ENCODE measurements at places on chromosomes 7 and 10.

GRCh38 chr7:29480934-29481651, 82.5 kb upstream of the PRR15 start:
- DNase-seq = no peak

DNA sequence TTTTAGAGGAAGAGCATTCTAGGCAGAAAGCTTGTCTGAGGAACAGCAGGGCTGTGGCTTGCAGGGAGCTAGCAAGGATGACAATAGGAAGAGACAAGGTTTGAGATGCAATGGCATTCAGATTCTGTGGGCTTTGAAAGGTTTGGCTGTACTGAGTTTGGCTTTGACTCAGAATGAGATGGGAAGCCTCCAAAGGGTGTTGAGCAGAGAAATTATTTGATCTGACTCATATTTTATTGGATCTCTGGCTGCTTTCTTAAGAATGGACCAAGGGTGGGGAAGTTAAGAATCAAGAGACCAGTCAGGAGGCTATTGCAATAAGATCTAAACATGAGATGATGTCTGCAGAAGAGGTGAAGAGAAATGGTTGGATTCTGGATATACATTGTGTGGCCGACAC, 273.2 kb downstream of the CDK14 start:
- DNase-seq = no peak

GRCh38 chr10:110456523-110457091, 41.1 kb upstream of the DUSP5 start:
- DNase-seq = peak; percentile 65

DNA sequence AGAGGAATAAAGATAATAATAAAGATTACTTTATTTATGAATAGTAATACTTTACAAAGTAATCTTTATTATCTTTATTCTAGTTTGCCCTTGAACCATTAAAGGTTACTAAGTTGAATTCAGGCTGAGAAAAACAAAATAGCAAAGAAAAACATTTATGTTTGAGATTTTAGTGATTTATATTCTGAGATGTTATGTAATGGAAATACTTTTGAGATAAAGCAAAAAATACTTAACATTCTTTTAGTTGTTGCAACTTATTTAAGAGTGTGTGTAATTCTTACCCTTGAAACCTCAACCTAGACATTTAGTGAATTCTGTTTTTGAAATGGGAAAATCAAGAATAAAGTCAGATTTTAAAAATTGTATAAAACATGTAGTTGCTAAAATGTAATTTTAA, 40.0 kb downstream of the MINPP1 start:
- no peak for DNase-seq

DNA sequence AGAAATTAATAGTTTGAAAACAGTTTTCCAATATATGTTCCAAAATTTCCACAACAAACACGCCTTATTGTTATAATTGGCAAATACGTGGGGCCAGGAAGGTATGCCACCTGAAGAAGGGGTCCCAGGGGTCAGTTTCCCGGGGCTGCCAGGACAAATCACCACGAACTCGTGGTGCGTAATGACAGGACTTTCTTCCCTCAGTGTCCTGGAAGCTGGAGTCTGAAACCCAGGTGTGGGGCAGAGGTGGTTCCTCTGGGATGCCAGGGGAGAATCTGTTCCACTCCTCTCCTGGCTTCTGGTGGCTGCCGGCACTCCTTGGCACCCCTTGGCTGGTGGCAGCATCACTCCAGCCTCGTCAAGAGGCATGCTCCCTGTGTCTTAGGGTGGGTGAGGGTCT, 56.7 kb downstream of the CHST15 start:
- DNase-seq = no peak

- DNase-seq = no peak
Measured at GRCh38 chr10:972763-973162, 15.5 kb upstream of the GTPBP4 start.

DNA sequence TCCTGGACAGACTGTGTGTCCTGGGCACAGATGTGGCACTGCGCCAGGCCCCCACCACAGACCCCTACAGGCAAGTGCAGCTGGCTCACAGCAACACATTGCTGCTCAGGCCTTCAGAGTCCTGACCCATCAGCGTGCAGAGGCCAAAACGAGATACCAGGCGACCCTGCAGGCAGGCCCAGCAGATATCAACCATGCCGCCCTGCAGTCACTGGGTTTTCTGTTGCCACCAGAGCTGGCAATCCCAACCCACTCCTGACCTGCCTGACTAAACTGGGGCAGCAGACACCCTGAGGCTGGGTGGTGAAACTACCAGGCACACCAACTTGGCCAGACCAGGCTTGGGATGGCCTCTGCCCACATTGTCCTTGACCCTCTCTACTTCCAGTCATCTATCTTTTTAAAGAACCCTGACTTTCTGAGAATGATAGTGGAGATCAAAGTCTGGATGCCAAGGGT, 20.3 kb downstream of the ZCCHC24 start:
- no peak for DNase-seq

DNA sequence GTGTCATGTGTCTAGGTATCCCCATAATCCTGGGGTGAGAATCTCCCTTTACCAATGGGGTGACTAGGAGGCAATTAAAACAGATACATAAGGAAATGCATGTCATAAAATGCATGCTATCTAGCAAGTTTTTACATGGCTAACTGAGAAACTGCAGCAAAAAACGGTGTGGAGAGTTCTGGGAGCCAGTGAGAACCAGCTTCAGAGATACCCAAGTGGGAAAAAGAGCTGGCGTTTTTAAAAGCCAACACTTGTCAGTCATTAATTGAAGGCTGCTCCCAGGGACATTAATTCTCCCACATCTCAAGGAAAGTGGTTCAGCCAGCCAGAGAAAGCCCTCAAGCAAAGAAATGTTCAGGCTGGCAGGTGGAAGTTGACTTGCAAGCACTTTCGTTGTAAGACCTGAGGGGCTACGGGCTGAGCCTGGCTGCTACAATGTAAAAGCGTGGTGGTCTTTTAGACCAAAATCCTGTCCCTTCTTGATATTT, 28.1 kb downstream of the ST8SIA6 start:
- DNase-seq = no peak

DNA sequence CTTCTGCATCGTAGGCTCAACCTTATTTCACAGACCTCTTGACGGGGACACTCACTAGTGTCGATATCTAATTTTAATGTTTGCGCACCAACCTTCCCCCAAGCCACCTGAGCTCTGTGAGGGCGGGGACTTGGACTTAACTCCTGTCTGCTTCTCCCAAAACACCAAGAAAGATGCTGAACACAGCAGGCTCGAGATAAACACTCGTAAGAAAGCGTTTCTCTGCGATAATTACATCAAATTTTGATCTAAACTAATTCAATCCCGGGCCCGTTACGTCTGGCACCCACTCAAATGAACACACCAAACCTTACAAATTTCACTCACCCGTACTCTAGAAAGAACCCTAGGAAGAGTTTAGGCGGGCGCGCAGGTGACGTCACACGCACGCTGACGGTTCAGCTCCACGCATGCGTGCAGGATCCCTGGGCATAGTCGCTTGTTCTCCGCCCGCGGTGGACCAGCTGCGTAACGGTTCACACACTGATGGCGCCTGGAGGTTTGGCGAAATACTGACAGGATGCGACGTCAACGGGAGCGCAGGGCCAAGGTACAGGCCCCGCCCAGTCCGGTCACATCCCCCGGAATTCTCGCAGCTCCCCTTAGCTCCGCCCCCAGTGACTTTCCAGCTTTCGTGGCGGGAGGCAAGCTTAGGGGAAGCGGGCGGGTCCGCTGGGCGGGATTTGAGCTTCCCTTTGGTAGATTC, at the start of gene POT1:
POT1 (minus strand) TSS at position 359 of the 706 bp plus-strand sequence. CDS start 32,652 bp downstream, outside the sequence.
- DNase-seq = peak; percentile 99

GRCh38 chr7:150966002-150966401, 12.1 kb downstream of the KCNH2 start:
- no peak for DNase-seq

- DNase-seq = no peak
Measured at GRCh38 chr10:110793886-110794285, 77.8 kb upstream of the PDCD4 start.

DNA sequence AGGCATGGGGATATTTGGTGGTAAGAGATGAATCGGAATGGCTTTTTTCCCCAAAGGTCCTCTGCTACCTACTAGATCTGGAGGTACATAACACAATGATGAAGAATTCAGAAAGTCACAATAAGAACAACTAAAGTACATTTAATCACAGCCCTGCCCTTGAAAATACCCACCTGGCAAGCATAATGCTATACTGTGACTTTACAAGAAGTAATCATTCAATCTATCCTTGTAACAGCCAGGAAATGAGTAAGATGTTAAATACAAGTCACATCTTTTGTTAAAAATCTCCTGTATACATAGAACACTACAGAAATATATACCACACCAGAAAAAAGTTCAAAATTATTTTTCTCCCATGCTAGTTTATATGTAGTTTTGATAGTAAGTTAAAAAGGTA, 108.3 kb upstream of the ABCB5 start:
- no peak for DNase-seq

GRCh38 chr7:47614450-47614849, 32.5 kb upstream of the TNS3 start:
- DNase-seq = no peak

- DNase-seq = peak; percentile 7
Measured at GRCh38 chr7:89311886-89312285, 516.3 kb upstream of the TEX47 start.

DNA sequence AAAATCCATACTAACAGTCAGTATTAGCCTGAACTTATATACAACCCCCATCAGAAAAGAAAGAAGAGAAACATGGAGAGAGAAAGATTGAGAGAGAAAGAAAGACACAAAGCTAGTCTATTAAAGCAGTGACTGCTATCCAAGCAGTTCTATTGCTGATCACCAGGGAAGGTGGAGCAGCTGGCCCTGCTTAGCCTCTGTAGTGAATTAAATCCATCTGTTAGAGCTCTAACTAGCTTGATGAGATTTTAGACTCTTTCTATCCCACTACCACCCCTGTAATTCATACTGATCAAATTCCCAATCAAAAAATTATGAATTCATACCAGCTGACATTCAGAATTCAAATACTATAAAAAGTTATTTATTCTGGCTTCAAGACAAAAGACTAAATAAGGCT, 486.0 kb upstream of the LRRN3 start:
- DNase-seq = no peak

DNA sequence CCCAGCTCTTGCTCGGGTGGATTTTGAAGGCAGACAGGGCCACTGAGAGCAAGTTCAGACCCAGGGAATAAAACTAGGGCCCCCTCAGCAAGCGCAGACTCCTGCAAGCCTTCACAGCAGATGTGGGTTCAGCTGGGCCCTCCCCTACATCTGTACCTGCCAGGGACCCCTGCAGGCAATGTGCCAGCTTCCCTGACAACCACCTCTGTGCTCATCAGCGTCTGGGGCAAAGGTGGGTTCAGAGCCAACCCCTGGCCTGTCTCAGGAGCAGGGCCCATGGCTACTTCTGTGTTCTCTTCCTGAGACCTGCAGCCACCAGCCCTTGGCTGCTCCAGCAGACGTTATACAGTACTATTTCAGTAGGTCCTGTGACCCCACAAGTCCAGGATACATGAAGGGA, 189.5 kb downstream of the DIP2C start:
- no peak for DNase-seq

GRCh38 chr7:134155871-134156270, 28.7 kb downstream of the LRGUK start:
- DNase-seq = no peak

- DNase-seq = no peak
Measured at GRCh38 chr10:69473304-69473990, 22.2 kb downstream of the TSPAN15 start.

- DNase-seq = no peak
Measured at GRCh38 chr10:104351919-104352318, 1.7 kb upstream of the CFAP58 start.

DNA sequence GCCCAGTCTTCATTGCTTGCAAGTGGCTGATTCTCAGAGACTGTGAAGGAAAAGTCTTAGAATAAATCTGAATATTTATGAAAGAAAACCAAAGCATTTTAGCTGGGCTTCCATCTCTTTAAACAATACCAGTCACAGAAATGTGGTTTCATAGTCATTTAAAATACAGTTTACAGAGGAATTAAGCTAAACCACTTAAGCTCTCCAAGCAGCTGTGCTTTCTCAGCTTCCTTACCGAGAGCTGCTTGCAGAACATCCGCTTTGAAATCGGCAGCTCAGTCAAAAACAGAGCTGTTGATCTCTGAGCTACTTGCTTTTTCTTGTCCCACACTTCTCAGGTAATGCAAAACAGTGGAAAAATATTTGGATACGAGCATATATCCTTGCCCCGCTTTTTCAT, 134.5 kb downstream of the DYNC1I1 start:
- no peak for DNase-seq

GRCh38 chr7:45061806-45062425, 26.9 kb downstream of the NACAD start:
- DNase-seq = no peak

DNA sequence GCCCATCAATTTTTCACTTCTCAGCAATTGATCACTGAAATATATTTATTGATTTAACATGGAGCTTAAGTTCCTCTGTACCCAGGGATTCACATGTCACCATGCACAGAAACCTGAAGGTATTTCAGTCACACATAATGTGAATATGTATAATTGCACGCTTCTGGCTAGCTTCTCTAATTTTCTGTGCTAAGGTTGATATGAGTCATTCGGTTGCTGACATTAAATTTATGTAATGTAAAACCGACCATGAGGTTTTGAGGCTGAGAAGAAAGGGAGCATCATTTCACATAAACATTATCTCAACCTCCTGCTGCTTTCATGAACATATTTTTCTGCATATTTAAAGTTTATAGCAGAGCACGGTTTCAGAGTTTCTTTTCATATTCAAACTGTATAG, 381.0 kb upstream of the TPK1 start:
- DNase-seq = no peak
